ENCODE measurements at places on chromosomes 7 and 10.

DNA sequence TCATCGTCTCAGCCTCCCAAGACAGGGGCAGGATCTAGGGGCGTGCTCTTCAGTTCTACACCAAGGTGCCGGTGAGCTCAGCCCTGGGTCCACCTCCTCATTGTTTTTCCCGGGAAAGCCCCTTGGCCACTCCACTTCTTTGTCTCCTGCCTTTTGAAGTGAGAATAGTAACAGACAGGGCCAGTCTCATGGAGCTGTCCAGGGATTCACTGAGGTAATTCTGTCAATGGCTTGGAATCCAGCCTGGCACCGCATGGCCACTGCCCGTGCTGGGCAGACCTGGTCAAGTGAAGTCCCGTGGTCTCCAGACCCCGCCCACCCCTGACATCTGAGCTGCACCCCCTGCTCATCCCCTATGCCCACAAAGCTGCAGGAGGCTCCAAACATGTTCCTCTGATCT is 138.9 kb downstream of the TNS3 start:
- no peak for DNase-seq

DNA sequence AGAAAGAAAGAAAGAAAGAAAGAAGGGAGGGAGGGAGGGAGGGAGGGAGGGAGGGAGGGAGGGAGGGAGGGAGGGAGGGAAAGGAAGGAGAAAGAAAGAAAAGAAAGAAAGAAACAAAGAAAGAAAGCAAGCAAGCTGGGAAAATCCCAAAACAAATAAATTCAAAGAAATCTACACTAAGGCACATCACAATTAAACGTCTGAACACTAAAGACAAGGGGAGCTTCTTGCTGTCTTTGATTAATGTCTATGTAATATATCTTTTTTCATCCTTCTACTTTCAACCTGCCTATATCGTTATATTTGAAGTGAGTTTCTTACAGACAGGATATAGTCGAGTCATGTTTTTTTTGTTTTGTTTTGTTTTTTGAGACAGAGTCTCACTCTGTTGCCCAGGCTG is 28.3 kb upstream of the EBF3 start:
- no peak for DNase-seq

DNA sequence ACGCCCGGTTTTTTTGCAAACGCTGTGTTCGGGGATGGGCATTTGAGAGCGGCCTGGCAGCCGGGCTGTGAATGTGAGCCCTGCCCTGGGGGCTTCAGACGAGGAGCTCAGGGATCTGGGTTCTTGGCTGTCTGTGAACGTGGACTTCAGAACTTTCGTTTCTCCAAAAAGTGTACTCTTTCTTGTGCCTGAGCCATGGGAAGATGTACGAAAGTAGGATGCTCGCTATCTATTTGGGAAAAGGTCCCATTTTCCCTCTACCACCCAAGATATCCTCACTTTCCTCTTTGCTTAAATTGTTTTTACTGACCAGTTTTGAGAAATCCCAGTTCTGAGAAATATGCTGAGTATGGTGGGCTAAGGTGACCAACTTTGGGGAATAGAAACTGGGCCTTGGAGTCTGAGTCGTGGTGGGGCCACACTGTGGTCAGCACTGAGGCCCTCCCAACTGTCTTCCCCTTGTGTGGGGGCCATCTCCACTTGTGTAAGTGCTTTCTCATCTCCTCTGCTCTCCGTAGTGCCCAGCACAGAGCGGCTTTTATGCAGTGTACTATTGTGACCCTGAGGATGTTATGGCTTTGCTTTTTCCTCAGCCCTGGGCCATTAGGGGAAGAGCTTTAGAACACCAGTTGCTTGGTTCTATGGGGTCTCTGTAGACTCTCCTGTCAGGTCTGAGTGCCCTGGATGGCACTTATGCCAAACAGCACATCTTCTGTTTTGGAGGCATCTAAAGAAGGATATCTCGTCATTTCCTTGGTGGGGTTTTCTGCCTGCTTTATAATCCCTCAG is 918 bp downstream of the DBNL start:
- DNase-seq: no peak

GRCh38 chr10:24951201-24952142 is 934 bp downstream of the PRTFDC1 start:
- peak; percentile 37 for DNase-seq

- peak; percentile 12 for DNase-seq
Observed at GRCh38 chr10:47152861-47153349, 147.1 kb upstream of the GDF10 start.

- no peak for DNase-seq
Observed at GRCh38 chr10:65470986-65471385, 1454.8 kb upstream of the LRRTM3 start.

DNA sequence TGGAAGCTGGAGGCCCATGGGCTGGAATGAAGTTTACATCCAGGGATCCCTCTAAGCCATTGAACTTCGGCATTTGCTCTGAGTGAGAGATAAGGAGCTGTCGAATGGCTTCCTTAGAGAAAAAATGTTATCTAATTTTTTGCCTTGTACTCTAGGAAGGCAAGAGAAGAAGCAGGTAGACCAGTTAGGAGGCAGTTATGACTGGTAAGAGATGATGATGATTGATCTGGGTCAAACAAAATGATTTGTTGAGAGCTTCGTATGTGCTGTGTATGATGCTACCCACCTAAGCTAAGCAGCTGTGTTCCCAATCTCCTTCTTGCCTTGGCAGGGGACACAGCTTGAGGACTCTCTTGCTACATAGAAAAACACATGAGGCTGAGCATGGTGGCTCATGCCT is 370.2 kb downstream of the LRMDA start:
- DNase-seq: no peak

- DNase-seq: peak; percentile 83
Observed at GRCh38 chr7:101542527-101543241, 86.4 kb downstream of the MYL10 start.

- no peak for DNase-seq
Observed at GRCh38 chr7:158657189-158657746, 47.3 kb downstream of the NCAPG2 start.

GRCh38 chr10:88066876-88067275 is 203.5 kb downstream of the PTEN start:
- DNase-seq: no peak

- no peak for DNase-seq
Observed at GRCh38 chr10:48651293-48651692, 33.4 kb upstream of the WDFY4 start.

GRCh38 chr7:95590387-95591248 is 5.7 kb downstream of the PDK4 start:
- DNase-seq: no peak

DNA sequence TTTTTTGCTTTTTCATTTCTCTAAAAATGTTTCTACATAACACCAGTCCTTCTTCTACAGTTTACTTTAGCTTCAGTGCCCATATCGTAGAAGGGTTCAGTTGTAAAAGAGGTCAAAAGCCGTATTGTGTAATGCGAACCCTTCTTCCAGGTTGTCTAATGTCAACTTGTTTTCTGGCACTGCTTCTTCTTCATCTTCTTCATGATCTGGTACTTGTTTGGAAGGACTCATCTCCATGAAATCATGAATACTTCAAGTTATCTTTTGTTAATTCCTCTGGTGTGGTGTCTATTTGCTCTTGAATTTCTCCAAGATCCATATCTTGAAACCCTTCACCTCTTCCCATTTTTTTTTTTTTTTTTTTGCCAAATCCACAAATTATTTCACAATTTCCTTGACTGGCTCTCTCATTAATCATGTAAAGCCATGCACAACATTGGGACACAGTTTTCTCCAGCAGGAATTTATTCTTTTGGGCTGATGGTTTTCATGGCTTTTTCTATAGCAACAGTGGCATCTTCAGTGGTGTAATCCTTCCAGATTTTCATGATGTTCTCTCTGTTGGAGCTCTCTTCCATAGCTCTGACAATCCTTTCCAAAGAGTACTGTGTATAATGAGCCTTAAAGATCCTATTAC is 85.1 kb downstream of the CPED1 start:
- DNase-seq: no peak

GRCh38 chr7:132531562-132531961 is 44.7 kb downstream of the PLXNA4 start:
- no peak for DNase-seq

DNA sequence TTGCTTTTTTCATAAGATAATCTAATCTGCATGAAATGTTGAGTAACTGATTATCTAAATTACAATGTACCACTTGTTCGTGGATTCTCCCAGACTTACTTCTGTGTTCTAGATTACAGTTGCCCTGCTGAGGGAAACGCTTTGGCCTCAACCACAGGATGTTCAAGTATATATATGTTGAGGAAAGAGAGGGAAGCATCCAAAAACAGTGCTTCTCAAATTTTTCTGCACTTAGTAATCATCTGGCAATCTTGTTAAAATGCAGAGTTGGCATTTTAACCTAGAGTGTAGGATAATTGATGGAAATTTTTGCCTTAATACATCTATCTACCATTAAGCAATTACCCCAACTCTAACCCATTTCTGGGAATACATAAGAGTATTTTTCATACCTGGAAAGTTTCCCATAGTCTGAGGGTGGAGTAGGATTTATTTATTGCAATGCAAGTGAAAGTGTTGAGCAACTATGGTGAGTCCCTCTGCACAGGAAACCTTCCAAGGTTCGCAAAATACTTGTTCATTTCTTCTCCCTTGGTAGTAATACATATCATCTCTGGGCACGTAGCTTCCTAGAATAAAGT is 59.6 kb upstream of the C1GALT1 start:
- DNase-seq: no peak

- DNase-seq: no peak
Observed at GRCh38 chr10:65090991-65091390, 1569.8 kb downstream of the REEP3 start.

DNA sequence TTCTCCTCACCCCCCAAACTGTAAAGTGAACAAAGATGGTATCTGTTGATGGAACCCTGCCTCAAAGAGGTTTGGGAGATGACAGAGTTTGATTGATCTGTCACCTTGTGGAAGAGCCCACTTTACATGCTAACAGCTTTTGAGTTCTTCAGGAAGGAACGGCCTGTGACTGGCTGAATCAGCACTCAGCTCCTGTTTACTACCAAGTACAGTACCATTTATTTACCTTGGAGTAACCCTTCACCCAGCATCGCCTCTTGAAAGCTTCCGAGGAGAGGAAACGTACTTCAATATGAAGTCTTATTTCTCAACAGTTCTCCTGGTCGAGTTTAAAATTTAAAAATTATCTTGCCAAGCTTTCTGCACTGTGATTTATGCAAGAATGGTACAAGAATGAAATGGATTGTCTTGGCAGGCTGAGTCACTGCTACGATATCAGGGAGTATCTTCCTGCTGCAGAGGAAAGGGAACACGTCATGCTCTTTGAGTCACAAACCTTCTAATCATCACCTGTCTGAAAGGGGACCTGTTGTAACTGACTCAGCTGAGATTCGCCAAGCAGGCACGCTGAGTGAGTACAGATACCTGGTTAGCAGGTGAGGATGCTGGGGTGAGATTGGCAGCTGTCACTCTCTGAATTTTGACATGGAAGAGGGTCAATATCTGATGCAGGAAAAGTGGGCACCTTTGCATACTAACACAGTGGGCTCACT is 30.1 kb downstream of the KLF6 start:
- DNase-seq: peak; percentile 34

GRCh38 chr10:129808092-129808983 is 155.7 kb downstream of the EBF3 start:
- no peak for DNase-seq

GRCh38 chr10:132659206-132660091 is 121.9 kb downstream of the INPP5A start:
- DNase-seq: no peak

DNA sequence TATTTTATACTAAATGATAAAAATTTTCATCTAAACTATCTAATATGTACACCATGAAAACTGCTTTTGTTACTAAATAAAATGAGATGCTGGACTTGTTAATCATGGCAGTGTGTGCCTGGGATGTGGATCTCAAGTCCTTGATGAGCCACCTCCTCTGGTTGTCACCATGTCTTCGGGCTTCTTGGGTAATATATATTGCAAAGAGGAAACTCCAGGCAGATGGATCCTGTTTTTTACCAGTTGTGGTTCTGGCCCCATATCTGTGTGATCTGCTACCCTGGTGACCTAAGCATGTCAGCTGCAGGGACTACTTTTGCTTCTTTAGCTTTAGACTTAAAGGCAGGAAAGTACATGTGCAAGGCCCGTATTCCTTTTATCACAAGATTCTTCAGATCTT is 46.2 kb downstream of the TMEM60 start:
- no peak for DNase-seq

- DNase-seq: no peak
Observed at GRCh38 chr7:96305915-96306314, 16.0 kb downstream of the SLC25A13 start.

DNA sequence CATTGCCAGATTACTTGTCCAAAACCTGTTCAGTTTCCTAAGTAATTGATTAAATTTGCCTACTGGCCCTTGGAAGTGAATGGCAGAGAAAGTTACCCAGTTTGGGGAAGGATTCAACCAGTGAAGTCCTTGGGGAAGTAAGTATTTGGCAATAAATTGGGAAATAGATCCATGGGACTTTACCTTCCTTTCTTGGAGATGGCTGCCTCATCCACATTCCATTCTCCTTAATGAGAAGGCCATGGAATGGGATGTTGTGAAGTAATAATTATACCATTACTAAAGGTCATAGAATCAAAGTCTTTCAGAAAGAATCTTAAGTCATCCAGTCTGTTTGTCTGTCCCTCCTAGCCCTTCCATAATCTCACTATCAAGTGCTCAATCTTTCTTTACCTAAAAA is 4.5 kb upstream of the COPG2 start:
- DNase-seq: no peak

GRCh38 chr7:42765931-42766330 is 145.9 kb downstream of the C7orf25 start:
- DNase-seq: no peak

GRCh38 chr10:117551330-117552155 is 9.0 kb downstream of the EMX2 start:
- no peak for DNase-seq

DNA sequence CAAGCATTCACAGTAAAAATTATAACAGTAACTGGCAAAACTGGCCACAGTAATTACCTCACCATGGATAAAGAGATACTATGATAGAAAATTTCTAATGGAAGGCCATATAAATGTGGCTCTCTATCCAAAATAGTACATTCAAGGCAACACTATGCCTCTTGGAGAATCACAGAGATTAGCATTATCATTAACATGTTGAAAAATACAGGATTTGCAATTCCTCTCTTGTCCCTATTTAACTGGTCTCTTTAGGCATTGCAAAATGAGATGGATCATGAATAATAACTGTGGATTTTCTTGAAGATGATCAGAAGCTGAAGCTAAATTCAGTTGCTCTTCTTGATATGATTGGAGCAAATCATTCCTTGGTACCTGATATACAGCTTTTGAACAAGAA is 100.8 kb upstream of the HGF start:
- no peak for DNase-seq

DNA sequence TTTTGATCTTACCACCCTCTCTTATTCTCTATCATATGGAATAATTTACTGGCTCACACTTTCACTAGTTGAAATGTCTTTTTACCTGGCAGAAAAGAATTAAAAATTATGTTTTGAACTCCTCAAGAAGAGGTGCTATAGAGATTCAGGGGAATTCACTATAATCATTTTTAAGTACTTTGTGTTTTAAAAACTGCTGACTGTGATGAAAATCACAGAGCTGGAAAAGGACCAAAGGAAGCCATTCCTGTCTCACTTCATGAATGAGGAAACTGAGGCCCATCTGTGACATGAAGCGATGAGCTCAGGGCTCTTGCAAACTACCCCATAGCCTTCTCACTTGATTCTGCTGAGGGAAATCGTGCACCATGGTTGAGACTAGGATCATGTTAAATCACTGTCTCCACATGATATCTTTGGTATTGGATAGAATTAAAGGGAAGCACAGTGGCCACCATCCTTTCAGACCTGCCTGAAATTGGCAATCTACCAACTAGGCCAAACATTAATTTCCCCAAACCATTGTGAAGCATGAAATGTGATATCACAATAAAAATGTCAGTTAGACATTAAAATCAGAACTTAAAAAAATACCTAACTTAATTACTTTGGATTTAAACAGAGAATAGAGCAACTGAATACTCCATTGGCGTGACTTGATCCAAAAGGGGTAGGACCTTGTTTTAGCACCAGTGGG is 141.0 kb downstream of the FZD1 start:
- no peak for DNase-seq
